ENCODE measurements at places on chromosomes 16 and 17.

- no peak for DNase-seq
Observed at GRCh38 chr16:80507538-80507937, 33.3 kb upstream of the DYNLRB2 start.

- DNase-seq, result no peak
Observed at GRCh38 chr17:37766971-37767370, 22.1 kb upstream of the HNF1B start.

- no peak for DNase-seq
Observed at GRCh38 chr16:84633622-84634021, 14.7 kb upstream of the KLHL36 start.

DNA sequence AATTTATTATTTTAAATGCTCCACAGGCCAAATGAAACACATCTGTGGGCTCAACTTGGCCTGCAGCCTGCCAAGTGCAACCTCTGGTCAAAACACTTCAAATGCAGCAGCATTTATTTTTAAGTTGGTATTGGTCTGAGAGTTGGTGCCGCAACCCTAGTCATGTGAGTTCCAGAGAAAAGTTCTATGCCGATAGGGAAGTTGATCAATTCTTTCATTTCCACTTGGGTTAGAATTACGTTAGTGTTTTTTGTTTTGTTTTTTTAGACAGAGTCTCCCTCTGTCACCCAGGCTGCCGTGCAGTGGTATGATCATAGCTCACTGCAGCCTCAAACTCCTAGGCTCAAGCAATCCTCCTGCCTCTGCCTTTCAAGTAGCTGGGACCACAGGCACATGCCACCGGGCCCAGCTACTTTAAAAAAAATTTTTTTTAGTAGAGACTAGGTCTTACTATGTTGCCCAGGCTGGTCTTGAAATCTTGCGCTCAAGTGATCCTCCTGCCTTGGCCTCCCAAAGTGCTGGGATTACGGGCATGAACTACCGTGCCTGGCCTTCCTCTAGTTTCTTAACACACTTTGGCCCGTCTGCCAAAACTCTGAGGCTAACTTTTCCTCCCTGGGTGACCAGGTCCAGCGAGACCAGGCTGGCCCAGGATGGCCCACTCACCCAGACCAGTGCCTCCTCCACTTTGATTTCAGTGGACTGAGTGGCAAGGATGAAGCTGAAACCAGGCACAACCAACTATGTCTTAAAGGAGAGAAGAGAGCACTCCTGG, 221.1 kb downstream of the MRTFB start:
- no peak for DNase-seq

DNA sequence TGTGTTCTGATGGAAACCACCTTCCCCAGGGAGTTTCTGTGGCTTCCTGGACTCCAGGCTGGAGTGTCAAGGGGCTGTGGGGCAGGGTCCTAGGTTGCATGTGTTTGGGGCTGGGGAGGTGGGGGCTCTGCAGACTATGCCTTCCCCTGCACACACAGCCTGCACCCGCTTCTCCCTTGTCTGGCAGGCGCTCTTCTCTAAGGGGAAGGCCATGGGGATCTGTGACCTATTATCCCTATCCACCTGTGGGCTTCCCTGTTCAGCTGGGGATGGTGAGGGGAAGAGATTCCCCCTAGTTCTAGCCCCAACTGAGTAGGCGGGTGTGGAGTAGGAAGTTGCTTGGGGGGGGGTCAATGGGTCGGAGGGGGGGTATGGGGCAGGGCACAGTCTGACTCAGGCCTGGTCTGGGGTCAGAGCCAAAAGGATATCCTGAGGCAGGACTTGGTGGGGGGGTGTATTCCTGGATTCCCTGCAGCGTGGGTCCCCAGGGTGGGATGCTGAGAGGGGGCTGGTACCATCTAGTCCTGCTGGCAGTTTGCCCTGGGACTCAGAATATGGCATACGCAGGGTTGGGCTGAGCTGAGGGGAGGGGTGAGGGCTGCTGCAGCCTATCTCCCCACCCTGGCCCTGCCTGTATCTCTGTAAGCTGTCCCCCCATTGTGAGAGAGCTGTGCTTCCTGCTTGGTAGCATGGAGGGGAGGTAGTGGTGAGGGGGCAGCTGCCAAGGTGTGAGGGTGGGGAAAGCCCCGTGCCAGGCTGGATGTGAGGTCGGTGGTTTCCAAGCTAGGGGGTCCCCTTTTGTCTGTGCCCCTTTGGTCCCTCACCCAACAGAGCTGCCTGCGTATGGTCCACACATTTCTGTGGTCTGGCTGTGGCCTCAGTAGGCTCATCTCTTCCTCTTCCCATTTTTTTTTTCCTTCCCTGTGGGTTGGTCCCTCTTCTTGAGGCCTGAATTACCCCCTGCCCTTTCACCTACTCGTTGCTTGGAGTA, 14.7 kb downstream of the RARA start:
- DNase-seq, result peak; percentile 70

DNA sequence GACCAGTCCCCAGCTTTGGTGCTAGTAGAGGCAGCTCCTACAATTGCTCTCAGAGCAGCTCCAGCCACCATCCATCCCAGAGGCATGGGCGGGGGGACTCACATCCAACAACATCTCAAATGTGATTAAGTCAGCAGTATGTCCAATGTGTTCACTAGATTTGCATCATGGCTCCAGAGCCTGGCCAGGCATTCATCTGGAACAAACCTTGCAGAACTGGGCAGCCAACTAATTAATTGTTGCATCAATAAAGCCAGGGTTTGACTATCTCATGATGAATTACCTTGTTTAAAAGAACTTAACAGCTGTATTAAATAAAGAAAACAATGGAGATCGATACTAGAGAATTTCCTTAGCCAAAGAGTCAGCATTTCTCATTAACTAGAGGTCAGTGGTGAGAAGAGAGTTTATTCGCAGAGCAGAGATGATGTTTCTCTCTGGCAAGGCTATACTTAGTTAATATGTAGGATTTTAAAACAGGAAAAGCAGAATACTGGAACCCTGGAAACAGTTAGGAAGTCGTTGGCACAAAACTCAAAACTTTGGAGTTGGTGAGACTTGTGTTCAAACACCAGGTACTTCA, 494.4 kb downstream of the GRIN2A start:
- no peak for DNase-seq

DNA sequence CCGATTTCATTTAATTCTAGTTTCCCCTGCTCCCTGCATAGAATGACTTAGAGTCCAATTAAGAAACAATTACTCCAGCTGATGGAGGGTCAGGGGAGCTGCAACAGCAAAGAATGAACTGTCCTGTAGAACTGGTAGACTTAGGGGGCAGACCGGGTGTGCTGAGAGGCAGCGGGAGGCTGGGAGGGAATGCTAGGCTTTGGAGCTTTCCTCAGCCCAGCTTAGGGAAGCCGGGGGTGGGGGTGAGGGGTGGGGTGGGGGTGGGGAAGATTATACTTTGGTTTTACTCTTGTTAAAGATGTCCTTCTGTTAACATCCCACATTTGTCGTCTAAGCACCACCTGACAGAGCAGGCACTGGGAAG, 458.6 kb upstream of the ASIC2 start:
- DNase-seq, result no peak

DNA sequence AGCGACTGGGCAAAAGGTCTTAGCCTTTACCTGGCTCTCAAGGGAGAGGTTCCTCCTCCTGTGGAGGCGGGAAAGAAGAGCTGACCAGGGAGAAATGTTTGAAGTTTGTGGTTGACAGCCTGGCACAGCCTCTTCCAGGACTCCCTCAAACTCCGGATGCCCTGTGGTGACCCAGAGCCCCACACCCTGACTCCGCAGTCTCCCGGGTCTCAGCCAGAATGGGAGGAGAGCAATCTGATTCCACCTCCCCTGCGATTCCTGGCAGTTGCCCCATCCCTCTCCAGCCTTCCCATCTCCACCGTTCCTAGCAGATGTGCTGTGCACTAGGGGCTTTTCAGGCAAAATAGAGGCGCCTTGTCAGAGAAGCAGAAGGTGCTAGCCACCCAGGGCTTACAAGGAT, 5.5 kb upstream of the DNAI2 start:
- DNase-seq, result no peak

- no peak for DNase-seq
Observed at GRCh38 chr16:81337097-81337496, 22.3 kb downstream of the GAN start.

- no peak for DNase-seq
Observed at GRCh38 chr16:89949756-89950155, 1.2 kb downstream of the DEF8 start.

GRCh38 chr17:47810200-47810821, 11.3 kb downstream of the OSBPL7 start:
- DNase-seq, result no peak

Measured in GM06990 (cell line).